NCI-H2081 treated with DMSO at 0.1 percent for 48 hours (cell line): ENCODE measurements at places on chromosomes 16 and 17.

DNA sequence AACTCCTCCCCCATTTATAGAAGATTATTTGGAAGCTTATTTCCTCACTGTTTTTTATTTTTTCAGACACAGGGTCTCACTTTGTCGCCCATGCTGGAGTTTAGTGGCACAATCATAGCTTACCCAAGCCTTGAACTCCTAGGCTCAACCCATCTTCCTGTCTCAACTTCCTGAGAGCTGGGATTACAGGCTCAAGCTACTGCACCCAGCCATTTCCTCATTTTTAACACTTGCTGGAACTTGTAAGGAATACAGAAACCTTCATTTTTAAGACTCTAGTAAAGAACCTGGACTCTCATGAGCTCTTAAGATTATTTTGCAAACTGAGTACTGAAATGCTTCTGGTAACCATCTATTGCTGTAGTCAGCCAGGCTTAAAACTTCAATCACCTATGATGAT lies 29.9 kb downstream of the KANSL1 start:
- DNase-seq: no peak

GRCh38 chr17:74445158-74445557 lies 13.3 kb downstream of the GPRC5C start:
- no peak for DNase-seq

DNA sequence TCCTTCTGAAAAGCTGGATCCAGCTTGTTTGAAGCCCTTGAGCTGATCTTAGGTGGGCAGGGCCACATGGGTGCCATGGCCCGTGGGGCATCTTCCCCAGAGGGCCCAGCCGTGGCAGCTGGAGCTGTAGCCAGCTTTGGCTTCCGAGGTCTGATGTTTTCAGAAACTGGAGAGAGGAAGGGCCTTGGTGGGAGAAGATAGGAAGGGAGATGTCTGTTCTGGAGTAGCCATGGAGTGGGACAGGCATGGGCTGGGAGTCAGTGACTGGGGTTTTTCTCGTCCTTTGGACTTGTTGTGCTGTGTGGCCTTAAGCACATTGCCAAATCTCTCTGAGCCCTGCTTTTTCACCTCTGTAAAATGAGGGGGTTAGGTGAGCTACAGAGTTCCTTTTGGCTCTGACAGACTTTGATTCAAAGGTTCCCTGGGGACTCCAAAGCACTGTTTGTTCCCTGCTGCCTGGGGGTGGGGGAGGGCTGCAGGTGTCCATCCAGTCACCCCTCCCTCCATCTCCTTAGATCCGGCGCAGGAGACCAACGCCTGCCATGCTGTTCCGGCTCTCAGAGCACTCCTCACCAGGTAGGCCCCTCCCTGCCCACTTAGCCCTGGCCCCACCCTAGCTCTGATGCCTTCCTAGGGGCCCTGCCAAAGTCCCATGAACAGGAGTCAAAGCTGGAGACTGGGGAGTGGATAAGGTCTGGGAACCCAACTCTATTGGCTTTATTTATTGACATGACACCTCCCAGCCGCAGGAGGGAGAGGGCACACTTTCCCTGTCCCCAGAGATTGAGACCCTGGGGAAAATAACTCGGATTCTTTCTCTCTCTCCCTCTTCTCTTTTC lies 2.1 kb downstream of the PPP1R1B start:
- DNase-seq: no peak

GRCh38 chr17:14417336-14417735 lies 116.5 kb downstream of the HS3ST3B1 start:
- DNase-seq: no peak

GRCh38 chr16:68564382-68564985 lies 25.4 kb downstream of the ZFP90 start:
- no peak for DNase-seq

GRCh38 chr17:68591583-68591982 lies 9.6 kb downstream of the FAM20A start:
- no peak for DNase-seq

- DNase-seq: no peak
Measured at GRCh38 chr17:44069974-44070454, 521 bp upstream of the G6PC3 start.

DNA sequence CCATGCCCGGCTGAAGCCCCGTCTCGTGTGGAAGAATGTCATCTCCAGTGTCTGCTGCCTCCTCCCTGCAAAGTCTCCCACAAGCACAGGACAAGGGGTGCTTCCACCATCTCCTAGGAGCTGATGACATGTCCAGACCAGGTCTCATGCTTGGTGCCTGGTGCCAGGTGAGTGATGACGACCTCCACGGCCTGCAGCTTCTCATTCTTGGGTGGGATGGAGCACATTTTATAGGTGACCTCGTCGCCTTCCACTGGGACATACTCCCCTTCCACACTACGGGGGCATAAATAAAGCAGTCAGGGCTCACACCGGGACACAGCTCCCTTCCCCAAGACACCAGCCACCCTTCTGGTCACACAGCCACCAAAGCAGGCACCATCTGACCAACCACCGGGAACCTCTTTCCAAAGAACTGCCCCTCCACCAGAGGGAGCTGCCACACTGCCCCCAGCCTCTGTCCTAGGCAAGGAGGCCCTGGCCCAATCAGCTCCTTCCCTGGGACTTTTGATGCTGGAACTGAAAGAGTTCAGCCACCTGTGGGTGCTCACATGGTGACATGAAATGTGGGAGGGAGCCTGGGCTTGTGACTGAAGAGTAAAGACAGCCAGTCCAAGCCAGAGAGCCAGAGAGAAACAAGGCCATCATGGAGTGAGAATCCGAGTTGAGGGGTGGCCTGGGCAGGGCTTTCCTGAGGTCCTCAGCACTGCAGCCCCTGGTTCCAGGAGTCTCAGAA lies 13.6 kb downstream of the CARHSP1 start:
- no peak for DNase-seq

DNA sequence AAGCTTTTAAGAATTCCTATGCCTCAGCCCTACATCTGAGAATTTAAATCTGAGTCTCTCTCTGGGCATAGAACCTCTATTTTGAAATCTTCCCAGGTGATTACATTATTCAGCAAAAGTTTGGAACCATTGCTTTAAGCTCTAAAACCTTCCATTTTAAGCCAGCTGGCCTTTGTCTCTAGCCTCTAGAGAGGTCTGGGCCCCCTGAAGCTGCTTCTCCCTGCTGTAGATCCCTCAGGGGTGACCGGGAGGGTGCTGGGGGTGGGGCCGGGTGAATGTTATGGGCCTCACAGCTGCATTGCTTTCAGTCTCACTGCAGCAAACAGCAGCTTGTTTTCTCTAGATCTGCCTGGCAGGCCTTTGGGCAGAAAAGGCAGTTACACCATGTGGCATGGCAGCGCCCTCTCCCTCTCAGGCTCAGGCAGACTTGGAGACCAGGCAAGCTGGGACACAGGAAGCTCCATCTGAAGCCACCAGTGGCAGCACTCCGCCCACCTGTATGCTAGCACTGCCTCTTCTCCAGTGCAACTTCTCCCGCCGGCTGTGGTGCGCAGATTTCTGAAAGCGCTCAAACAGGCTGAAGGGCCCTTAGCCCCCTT lies 66.3 kb downstream of the MPRIP start:
- no peak for DNase-seq

- DNase-seq: no peak
Measured at GRCh38 chr16:65015599-65015998, 106.3 kb downstream of the CDH11 start.

DNA sequence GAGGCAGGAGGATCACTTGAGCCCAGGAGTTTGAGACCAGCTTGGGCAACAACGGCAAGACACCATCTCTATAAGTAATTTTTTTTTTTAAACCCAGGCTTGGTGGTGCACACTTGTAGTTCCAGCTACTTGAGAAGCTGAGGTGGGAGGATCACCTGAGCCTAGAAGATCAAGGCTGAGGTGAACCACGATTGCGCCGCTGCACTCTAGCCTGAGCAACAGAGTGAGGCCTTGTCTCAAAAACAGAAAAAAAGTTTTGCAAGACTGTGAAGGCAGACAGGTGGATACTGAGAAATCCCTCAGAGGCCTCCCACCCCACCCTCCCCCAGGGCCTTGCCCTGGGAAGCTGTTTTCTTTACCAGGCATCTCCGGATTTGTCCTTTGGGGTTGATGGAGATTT lies 125.4 kb downstream of the MGAT5B start:
- DNase-seq: no peak

- DNase-seq: no peak
Measured at GRCh38 chr16:85981826-85982562, 83.0 kb downstream of the IRF8 start.

DNA sequence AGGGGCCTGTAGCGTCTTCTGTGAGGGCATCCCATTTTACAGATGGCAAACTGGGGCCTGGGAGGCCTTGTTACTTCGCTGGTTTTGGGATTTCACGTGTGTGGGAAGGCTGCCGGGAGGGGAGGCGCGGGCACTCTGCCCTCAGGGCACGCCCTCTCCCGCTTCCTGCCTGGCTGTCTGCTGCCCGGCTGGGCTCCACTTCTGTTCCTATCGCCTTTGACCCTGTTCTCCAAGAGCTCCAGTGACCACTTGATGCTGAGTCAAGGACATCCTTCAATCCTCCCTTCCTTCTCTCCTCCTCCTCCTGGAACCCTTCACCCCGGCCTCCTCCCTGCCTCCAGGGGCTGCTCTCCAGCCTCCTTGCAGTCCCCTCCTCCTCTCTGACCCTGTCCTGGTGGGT lies 16.0 kb downstream of the SPNS3 start:
- DNase-seq: no peak
